ENCODE measurements at places on chromosomes 12 and 14. TPM values are rescaled to one million over a fixed set of nuclear protein-coding genes. Genes with fewer than 3 reads are reported as not detected.

Gene ZNF385A
- 26.1 TPM for total RNA-seq

- DNase-seq = no peak
- H3K4me1 ChIP-seq = peaks cover 2% of the 10 kb centered on the region
- no peak overlapping the region for H3K27ac ChIP-seq
- no peaks in the 10 kb centered on the region for H3K27me3 ChIP-seq
- H3K36me3 ChIP-seq = no peaks in the 10 kb centered on the region
- no peak overlapping the region for H3K4me3 ChIP-seq
These were observed 84.5 kb upstream of the CDKN3 start for GRCh38 chr14:54312166-54312801.

Gene SIX4
- total RNA-seq = 5.2 TPM

DNA sequence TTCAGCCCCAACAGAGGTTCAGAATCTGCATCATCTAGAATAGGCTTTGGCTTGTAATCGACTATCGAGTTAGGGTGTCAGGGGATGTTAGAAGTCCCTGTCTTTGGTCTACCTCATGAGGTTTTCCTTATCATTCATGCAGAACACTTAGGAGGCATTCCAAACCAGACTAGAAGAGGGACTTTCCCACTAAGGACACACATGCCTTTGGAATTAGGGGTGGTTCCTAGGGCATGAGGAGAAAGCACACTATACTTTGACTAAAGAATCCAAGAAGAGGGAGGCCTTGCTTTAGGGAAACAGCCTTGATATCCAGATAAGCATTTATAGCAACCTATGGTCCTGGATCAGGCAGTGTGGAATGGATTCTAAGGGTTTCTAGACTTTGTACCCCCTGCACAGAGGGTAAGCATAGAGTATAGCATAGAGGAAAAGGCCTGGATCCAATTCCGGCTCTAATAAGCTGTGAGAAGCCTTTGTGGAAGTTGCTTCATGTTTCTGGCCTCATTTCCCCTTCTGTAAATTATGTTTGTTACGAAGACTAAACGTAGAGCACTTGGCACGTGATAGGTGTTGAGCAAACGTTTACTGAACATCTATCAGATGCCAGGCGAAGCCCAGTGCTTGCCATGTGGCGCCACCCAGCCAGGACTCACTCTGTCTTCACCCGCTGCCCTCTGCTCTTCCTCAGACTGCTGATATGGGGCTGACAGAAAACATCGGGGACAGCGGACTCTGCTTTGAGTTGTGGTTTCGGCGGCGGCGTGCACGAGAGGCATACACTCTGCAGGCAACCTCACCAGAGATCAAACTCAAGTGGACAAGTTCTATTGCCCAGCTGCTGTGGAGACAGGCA, 13.2 kb downstream of the ZNF219 start:
- H3K4me1 ChIP-seq = no peaks in the 10 kb centered on the region
- DNase-seq = no peak
- peak overlapping the region; percentile 68 for H3K27ac ChIP-seq

- H3K36me3 ChIP-seq = no peaks in the 10 kb centered on the region
- DNase-seq = no peak
- H3K27ac ChIP-seq = no peak overlapping the region
- H3K27me3 ChIP-seq = no peaks in the 10 kb centered on the region
These were observed 106.4 kb downstream of the DIP2B start for GRCh38 chr12:50611021-50611744.

GRCh38 chr12:130198026-130198662, 35.9 kb downstream of the FZD10 start:
- H3K4me3 ChIP-seq = no peak overlapping the region
- H3K27me3 ChIP-seq = peaks cover 26% of the 10 kb centered on the region
- H3K36me3 ChIP-seq = no peaks in the 10 kb centered on the region
- no peaks in the 10 kb centered on the region for H3K4me1 ChIP-seq
- no peak for DNase-seq

DNA sequence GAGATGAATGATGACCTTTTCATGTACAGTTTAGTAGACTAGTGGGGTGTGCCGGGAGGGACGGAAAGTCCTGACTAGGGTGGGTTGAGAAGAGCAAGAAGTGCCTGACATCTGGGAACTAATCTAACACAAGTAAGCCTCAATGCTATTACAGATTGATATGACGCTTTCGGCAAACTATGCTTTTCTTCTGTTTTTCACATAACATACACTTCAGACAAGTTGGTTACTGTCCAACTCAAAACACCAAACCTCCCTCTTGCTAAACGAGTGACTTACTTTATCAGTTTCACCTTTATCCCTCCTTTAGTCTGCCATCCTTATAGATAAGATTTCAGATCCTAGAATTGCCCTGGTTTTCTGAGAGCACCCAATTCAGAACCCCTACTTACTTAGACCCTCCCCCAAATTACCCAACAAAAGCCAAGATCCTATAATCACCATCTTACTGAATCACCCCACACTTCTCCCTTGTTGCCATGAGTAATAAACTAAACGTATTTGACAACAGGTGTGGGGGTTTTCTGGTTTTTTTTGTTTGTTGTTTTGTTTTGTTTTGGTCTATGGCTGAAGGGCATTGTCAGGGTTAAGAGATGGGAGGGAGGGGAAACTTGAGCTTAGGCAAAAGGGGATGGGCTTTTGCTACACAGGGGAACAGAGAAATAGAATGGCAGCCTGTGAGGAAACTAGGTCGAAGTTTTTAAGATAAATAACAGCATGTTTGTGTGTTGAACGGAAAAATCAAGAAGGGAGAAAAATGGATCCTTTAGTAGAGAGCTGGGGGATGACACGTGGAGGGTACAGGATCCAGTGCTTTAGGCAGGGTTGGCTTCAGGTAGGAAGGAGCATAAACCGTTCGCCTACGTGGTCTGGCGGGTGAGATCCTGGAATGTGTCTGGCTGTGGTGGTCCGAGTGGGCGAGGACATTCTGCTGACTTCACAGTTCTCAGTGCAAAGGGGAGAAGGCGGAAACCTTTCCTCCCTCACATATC, 6.1 kb upstream of the PSMA3 start:
- peak; percentile 68 for DNase-seq
- H3K27ac ChIP-seq = peak overlapping the region; percentile 7
- H3K36me3 ChIP-seq = no peaks in the 10 kb centered on the region
- H3K27me3 ChIP-seq = no peaks in the 10 kb centered on the region
- H3K4me1 ChIP-seq = peaks cover 16% of the 10 kb centered on the region

GRCh38 chr12:9745199-9745598, 12.3 kb upstream of the CLECL1 start:
- peaks cover under 1% of the 10 kb centered on the region for H3K27me3 ChIP-seq
- no peaks in the 10 kb centered on the region for H3K36me3 ChIP-seq
- no peak overlapping the region for H3K27ac ChIP-seq
- H3K4me1 ChIP-seq = no peaks in the 10 kb centered on the region
- no peak overlapping the region for H3K4me3 ChIP-seq

DNA sequence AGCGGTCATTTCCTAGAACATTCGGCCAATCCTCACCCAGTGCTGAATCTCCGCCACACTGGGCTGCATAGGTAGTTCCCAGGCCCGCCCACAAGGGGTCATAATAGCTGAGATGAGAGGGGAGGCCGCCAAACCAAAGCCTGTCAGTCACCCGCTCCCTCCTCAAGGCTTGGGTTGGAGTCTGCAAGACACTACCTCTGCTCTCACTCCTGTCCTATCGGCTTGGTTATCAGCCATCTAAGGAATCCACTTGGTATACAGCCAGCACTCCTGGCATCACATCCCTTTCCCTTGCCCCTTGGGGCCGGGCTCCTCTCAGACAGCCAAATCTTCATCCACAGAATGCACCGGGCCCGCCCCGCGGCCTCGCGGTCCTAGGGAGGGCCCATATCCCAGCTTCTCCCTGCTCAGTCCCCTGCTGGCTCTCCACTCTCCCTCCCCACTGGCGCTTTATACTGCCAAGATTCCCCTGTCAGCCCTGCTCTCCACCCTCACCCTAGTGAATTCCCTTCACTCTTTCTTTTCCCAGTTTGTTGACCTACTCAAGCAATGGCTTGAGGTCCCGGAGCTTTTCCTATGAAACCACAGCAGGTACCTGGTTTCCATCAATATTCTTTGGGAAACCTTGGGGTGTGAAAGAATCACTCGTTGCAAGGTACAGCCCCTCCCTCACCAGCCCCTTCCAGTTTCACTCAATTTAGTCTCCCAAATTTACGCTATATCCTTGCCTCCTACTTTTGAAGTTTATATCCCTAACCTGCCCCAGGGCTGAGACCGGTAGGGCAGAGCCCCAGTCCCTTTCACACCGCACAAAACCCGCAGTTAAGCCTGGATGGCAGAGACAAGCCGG, 1.4 kb downstream of the IFFO1 start:
- H3K27me3 ChIP-seq = no peaks in the 10 kb centered on the region
- peak overlapping the region; percentile 88 for H3K4me3 ChIP-seq
- peaks cover 28% of the 10 kb centered on the region for H3K4me1 ChIP-seq
- H3K36me3 ChIP-seq = peaks cover 7% of the 10 kb centered on the region
- peak overlapping the region; percentile 68 for H3K27ac ChIP-seq

GRCh38 chr14:88871429-88871828, 47.0 kb downstream of the TTC8 start:
- H3K36me3 ChIP-seq = peaks cover 25% of the 10 kb centered on the region
- no peak for DNase-seq
- H3K27ac ChIP-seq = no peak overlapping the region
- no peaks in the 10 kb centered on the region for H3K27me3 ChIP-seq
- H3K4me3 ChIP-seq = no peak overlapping the region

Gene IQSEC3
- total RNA-seq = 0.51 TPM

DNA sequence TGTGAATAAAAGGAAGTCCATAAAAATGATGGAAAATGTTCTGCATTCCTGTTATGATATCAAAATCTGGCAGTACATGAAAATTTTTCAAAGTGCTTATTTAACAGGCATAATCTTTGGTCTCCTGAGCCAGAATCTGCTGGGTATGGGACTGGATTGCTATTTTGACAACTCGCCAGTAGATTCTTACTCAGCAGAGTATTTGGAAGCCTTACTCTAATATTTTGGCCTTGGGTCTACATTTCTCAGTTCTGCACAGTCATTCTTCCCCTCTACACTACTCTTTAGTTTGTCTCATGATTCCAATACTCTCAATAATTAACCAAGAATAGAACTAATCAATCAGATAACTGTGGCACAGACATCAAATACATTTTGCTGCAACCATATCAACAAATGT, 1.1 kb upstream of the SLCO1B1 start:
- H3K36me3 ChIP-seq = no peaks in the 10 kb centered on the region
- DNase-seq = no peak
- no peak overlapping the region for H3K4me3 ChIP-seq
- no peaks in the 10 kb centered on the region for H3K27me3 ChIP-seq
- no peak overlapping the region for H3K27ac ChIP-seq

Gene CD163
- total RNA-seq = 596 TPM

Gene HRK
- total RNA-seq = 1.5 TPM

DNA sequence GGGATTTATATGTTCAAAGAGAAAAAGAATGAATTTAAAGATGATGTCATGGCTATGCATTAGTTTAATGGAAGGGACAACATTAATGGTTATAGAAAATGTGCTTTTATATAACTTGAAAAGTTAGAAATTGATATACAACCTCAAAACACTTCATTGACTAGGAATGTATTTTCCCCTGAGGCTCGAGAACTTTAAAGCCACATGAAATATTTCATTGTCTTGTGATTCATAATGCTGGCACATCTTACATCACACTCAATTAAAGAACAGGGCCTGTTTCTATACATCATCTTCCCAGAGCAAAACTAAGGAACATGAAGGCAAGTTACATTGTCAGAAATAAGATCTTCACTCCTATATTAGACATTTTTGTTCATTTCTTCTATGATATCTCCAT, 35.2 kb upstream of the PAWR start:
- no peaks in the 10 kb centered on the region for H3K4me1 ChIP-seq
- H3K4me3 ChIP-seq = no peak overlapping the region
- H3K27ac ChIP-seq = no peak overlapping the region

Gene GARIN6
- not detected for total RNA-seq

- H3K27ac ChIP-seq = peak overlapping the region; percentile 46
- peak overlapping the region; percentile 11 for H3K4me3 ChIP-seq
- no peaks in the 10 kb centered on the region for H3K36me3 ChIP-seq
- DNase-seq = no peak
- peaks cover 23% of the 10 kb centered on the region for H3K27me3 ChIP-seq
- peaks cover 7% of the 10 kb centered on the region for H3K4me1 ChIP-seq
These were observed 2.1 kb downstream of the KRT7 start for GRCh38 chr12:52235001-52235764.

DNA sequence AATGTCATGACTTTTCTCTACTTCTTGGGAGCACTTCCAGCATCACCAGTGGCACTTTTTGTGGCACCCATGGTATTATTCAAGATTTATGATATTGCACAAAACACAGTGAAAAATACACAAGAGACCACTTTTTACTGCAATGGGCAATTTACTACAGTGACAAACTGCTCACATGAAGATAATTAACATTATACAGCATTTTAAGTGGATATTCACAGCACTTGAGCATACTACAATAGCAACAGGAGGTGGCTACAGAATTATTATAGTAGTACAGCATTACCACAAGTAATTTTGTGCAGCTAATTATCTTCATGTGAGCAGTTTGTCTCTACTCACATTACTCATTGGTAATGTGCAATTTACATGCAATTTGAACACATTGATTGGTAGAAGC, 18.3 kb downstream of the IL26 start:
- DNase-seq = no peak
- no peak overlapping the region for H3K4me3 ChIP-seq
- H3K4me1 ChIP-seq = no peaks in the 10 kb centered on the region
- H3K27ac ChIP-seq = no peak overlapping the region
- no peaks in the 10 kb centered on the region for H3K36me3 ChIP-seq
- no peaks in the 10 kb centered on the region for H3K27me3 ChIP-seq

Gene TEAD4
- 36.3 TPM for total RNA-seq

Gene NUDT4
- 102 TPM for total RNA-seq

DNA sequence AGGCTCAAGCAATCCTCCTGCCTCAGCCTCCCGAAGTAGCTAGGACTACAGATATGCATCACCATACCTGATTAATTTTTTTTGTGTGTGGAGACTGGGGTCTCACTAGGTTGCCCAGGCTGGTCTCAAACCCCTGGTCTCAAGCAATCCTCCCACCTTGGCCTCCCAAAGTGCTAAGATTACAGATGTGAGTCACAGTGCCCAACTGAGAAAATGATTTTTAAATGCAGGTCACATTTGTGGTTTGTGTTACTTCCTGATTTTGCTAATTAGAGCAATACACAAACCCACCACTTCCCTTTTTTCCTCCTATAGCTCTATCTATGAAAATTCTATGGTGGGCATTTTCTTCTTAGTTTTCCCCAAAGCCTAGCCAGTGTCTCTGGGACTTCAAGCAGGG, 45.5 kb upstream of the TMEM263 start:
- no peak overlapping the region for H3K27ac ChIP-seq
- no peaks in the 10 kb centered on the region for H3K36me3 ChIP-seq
- H3K27me3 ChIP-seq = no peaks in the 10 kb centered on the region
- H3K4me3 ChIP-seq = no peak overlapping the region
- no peak for DNase-seq

DNA sequence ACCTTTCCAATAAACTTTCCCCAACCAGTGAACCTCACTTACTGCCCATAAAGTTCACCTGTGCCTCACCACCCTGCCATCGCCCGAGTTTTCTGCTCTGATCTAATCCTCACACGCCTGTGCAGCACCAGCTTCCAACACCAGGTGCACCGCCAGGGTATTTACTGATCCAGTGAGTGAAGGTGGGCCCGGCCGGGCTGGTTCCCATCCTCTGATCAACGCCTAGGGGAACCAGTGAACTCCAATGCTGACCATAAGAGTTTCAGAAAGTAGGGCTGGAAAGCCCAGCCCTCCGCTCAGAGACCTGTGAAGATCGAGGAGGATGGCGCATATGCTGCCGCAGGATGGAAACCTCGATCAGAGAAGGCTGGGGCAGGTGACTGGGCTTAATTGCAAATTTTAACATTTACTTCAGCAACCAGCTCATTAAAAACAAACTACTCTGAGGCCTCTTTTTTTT, 685 bp upstream of the MYL6B start:
- H3K4me3 ChIP-seq = peak overlapping the region; percentile 18
- H3K4me1 ChIP-seq = peaks cover 9% of the 10 kb centered on the region
- H3K27me3 ChIP-seq = no peaks in the 10 kb centered on the region

Gene MUCL1
- total RNA-seq = not detected

Gene GLIPR1L1
- total RNA-seq = not detected

Measured in lung (tissue), 17 donors.